Stimulated activated naive CD8-positive, alpha-beta T cell treated with anti-CD3 and anti-CD28 coated beads, Interleukin-15, amount 100 ng/mL, for 72 hours (primary cell): ENCODE measurements at places on chromosomes 3 and 15.

GRCh38 chr3:19901918-19902317, 32.1 kb downstream of the EFHB start:
- no peak for DNase-seq

GRCh38 chr3:27584874-27585273, 100.7 kb upstream of the SLC4A7 start:
- no peak for DNase-seq

- DNase-seq: no peak
Observed at GRCh38 chr3:197017003-197017402, 12.6 kb downstream of the MELTF start.

- no peak for DNase-seq
Observed at GRCh38 chr15:54282228-54282836, 304.1 kb downstream of the UNC13C start.

DNA sequence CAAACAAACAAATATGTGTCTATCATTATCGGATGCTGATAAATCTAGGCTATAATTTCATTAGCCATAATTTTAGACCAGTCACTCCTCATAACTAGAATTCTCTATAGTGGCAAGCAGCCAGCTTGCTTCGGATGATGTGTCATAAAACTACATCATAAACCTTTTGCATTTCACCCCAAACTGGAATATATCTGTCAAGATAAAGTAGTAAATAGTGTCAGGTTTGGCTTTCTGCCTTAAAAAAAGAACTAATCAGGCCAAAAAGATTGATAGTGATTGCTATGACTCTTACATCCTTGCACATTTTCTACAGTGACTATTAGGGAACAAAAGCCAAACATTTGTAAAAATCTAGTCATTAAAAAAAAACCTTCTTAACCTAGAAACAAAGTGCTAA, 51.0 kb downstream of the DPPA2 start:
- DNase-seq: no peak

DNA sequence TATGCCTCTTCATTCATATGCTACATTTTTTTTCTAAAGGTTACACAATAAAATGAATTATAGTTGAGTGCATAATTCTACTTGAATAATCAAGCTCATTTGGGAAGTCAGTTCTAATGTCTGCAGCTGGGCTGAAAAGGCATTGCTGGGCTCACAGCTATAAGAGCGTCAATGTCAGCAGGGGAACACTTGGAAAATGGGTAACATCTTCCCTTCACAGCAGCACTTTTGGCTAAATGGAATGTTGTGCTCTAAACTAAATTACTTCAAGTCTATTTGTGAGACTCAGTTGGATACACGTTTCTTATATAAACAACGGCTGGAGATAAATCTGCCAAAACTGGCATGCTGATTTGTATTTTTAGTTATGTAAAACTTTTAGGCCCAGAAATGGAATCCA, 357.8 kb downstream of the TBL1XR1 start:
- DNase-seq: no peak

DNA sequence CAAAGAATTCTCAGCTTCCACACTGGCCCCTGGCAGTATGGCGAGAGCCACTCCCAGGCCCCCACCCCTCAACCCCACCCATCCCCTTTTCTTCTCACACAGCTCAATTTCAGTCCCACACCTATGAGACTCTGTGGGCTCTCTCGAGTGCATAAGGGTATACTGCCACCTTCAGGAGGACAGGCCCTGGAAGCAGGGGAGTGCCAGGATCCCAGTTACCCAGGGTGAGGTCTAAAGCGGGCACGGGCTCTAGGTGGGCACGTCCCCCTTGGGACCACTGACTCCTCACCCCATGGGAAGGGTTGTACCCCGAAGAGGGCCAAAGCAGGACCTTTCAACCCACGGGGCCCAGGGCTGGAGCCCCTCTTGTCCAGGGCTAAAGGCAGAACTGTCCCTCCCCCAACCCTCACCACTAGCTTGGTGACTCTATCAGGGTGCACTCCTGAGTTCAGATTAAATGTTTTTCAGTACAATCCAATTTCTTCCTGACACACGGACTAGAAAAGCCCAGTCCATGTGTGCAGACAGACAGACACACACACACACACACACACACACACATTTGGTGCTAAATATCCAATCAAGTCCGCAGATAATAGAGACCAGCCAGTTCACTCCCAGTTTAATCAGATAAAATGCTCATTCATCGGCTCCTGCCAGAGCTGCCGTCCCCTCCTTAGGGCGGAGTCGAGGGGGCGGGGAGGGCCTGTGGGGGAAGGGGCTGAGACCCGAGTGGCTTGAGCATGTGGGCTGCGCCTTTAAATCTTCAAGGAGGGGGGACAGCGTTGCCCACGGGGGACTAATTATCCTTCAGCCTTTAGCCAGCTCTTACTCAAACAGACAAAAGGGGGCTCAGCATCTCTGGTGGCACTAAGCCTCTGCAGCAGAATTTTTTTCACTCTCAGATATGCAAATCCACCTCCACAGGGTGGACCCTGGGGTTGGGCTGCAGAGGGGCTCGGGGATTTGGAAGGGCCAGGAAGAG, 59.3 kb downstream of the CYP11A1 start:
- DNase-seq: peak; percentile 47

GRCh38 chr3:50166620-50167019, 11.5 kb downstream of the SEMA3F start:
- DNase-seq: no peak

- no peak for DNase-seq
Observed at GRCh38 chr3:85838921-85839320, 880.1 kb downstream of the CADM2 start.

GRCh38 chr3:58034738-58035523, 26.7 kb downstream of the FLNB start:
- DNase-seq: peak; percentile 58

DNA sequence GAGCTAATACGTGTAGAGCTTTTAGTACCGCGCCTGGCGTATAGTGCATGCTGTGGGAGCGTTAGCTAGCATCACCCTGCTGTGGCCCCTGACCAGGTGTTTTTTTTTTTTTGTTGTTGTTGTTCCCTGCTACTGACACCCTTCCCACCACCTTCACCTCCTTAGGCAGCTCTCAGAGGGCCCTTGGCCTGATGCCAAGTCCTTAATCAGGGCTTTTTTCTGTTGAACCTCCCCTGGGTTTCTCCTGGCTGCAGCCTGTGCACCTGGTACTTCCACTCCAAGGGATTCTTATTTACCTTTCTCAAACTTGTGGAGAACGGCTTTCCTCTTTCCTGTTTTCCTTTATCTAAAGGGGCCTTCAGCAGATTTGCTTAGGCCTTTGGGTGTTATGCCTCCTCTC, 53.3 kb downstream of the SLC7A14 start:
- no peak for DNase-seq
